ENCODE measurements at places on chromosomes 4 and X.

DNA sequence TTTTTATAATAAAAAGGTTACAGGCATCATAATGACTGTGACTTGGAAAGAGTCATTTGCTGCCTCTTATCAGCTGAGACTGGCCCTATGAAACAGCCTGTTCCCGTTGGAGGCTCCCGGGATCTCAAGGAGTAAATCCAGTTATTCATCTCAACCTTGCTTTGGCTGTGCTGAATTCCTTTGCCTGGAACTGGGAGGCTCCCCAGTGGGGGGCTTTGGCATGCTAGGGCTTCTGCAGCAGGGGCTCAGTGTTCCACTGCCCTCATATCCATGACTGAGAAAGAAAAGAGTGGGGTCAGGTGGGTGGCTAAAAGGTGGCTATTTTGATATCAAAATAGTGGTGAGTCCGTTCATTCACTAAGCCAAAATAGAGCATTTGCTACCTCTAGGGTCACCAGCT, 71.2 kb downstream of the TRPC5 start:
- DNase-seq = no peak

DNA sequence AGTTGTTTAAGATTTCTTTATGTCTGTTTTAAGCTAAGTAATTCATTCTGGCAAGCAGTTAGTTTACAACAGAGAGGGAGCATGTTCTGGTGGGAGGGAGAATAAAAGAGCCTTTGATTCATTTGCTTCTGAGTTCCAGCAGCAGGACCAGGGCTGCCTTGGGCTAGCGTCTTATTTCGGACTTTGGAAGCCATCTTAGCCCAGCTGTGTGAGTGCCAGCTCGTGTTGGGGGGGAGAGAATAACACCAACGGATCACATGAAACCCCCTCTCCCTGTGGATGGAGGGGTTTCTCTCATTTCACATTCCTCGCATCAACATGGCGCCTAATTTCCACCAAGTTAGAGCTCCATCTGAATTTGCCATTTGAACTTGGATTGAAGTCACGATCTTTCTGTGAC, 7.4 kb downstream of the GAB1 start:
- no peak for DNase-seq

DNA sequence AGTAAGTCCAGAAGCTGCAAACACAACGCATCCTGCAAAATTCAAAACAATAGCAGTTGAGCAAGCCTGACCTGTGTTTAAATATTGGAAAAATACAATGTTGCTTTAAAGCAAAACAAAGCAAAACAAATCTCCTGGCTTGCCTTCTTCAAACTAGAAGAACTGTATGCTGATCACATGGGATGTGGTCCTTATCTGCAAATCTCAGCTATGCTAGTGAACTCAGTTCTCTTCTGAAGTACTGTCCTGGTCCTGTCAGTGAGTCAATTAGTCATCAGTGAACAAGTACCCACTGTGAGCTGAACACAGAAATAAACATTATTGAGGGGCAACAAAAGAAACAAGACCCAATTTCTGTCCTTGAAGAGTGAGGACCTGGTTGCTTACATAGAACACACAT, 522.5 kb downstream of the SMARCA1 start:
- DNase-seq = no peak

- DNase-seq = no peak
Observed at GRCh38 chrX:31499109-31499508, 427.3 kb upstream of the FTHL17 start.

- DNase-seq = no peak
Observed at GRCh38 chrX:40244980-40245379, 147.2 kb upstream of the BCOR start.

GRCh38 chr4:144644368-144645101, 1.4 kb upstream of the HHIP start:
- DNase-seq = no peak

DNA sequence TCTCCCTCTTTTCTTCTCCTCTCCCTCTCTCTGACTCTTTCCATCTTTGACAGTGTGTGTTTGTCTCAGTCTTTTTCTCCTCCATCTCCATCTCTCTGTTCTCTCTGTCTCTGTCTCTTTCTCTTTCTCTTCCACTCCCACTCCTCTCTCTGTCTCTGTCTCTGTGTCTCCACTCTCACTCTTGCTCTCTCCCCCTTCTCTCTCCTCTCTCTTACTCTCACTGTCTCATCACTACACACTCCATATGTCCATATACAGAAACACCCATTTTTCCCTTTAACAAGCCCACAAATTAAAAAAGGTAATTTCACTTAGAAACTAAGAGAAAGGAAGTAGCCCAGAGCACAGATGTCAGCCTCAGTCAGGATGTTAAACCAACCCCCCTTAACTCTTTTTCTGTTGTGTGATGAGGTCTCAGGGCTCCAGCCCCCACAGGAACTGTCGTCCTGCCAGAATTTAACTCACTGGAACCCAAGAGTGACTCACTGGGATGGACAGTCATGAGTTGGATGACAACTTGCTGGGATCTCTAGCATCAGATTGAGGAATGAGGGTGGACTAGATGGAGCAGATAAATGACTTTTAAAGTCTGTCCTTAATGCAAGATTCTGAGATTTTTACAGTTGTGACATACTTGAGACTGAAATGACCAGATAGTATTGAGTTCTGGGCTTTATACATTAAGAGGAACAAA, 27.5 kb downstream of the OTUD6A start:
- DNase-seq = no peak

GRCh38 chrX:149522916-149523315, 17.8 kb upstream of the IDS start:
- DNase-seq = no peak

DNA sequence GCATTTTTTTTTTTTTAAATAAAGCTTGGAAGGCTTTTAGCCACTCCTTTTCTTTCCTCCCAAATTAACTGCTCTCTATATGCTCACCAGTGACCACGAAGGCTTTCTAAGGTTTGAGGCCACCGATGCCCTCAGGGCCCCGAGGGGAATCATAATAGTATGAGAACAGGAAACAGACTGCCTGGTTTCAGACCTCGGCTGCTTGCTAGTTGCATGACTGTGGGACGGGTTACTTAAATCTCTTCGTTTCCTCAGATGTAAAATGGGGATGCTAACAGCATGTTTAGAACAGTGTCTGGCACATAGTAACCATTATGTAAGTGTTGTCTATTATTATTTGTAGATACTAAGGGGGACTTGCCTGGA, 3.6 kb downstream of the LINC00632 start:
- no peak for DNase-seq

GRCh38 chr4:73988061-73988460, at the start of gene PPBP:
Gene PPBP (minus strand): TSS chr4:73988190. CDS start chr4:73988103, 87 bp downstream.
- no peak for DNase-seq

DNA sequence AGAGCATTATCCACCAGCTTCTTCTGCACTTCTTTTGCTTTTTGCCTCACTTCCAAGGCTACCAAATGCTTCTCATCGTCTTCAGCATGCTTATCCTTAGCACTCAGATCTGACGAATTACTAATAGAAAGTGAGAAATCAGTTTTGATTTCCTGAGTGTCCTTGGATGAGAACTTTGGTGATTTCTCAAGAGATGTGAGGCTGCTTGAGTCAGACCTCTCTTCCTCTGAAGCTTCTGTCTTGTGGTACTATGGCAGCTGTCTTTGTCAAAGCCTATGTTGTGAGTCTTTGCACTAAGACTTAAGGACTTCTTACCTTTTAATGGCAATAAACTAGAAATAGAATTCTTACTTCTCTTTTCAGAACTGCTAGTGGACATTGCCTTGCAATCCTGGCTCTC, 169.9 kb downstream of the CPE start:
- DNase-seq = no peak

DNA sequence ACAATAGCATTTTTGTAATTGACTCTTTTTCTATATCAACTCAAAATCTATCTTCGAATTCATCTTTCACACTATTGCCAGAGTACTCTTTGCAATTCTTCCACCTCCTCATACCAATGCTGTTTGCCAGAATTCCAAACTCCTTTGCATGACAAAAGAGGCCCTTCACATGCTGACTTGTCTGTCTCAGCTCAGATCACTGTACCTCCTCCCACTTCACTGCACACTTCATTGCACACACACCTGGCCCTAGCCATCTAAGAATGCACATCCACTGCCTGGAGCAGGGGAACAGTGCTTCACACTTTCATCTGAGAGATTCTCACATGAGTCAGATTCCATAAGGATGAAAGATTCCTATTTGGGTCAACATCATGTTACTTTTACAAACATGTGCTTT, 56.5 kb downstream of the PRDM5 start:
- no peak for DNase-seq

GRCh38 chr4:45099471-45099870, 373.1 kb upstream of the GNPDA2 start:
- no peak for DNase-seq

- no peak for DNase-seq
Observed at GRCh38 chr4:15238720-15239119, 189.1 kb upstream of the C1QTNF7 start.

- DNase-seq = no peak
Observed at GRCh38 chr4:127686658-127687057, 43.5 kb upstream of the SLC25A31 start.

DNA sequence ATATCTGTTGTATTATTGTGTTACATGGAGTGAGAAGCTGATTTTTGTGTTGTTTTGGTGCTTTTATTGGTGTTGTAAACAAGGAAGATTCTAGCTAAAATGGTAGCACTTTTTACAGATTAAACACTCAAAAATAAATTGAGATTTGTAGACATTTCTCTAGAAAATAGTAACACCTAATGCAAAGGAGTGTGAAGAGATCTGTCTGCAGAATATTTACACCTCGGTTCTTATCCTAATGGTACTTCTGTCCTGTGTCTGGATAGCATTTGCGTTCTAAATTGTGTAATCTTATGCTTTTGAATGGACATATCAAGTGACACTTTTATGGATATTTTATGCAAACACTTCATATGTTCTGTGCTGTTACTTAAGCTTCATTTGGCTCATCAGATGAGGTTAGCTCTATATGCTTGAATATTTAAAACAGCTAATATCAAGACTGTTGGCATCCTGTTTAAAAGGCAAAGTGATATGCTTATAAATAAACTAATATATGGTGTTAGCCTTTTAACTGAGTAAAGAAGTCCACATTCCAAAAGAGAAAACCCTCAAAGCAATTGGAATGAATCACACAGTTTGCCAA, 6.0 kb downstream of the PCDH7 start:
- no peak for DNase-seq

- no peak for DNase-seq
Observed at GRCh38 chr4:112284662-112285411, 867 bp downstream of the TIFA start.

- DNase-seq = no peak
Observed at GRCh38 chrX:125436855-125437254, 117.2 kb downstream of the TEX13C start.

DNA sequence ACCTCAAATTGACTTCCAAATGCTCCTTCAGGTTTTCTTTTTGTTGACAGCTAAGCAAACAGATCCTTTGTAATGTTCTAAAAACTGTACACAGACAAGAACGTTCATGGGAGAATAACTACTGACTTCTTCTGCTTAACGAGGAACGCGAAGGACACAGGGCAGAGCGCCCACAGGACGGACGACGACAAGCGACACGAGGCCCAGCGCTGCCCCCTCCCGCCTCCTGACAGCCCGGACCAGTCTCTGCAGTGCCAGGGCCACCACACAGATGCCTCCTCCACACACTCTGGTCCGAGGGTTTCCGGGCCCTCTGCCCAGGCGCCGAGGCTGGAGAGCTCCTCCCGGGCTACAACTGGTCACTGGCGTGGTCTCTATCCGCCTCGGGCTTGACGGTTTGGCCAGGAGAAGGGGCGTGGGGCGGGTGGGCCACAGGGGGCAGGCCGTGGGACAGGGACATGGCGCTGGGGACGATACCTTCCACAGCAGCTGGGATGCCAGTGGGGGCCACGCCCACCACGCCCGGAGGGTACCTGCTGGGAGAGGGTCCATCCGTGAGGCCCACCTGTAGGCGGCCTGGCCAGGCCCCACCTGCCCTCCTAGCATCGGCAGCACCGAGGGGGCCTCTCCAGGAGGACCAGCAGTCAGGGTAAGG, 36.9 kb downstream of the CTBP1 start:
- no peak for DNase-seq

GRCh38 chr4:166324321-166324720, 451.3 kb downstream of the TLL1 start:
- DNase-seq = no peak

DNA sequence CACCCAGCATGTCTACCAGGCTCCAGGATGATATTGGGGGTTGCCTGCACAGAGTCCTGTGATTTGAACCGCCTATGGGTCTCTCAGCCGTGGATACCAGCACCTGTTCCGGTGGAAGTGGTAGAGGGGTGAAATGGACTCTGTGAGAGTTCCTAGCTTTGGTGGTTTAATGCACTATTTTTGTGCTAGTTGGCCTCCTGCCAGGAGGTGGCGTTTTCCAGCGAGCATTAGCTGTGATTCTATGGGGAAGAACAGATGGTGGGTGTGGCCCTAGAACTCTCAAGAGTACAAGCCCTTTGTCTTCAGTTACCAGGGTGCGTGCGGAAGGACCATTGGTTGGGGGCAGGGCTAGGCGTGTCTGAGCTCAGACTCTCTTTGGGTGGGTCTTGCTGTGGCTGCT, 316.9 kb upstream of the AMOT start:
- no peak for DNase-seq

DNA sequence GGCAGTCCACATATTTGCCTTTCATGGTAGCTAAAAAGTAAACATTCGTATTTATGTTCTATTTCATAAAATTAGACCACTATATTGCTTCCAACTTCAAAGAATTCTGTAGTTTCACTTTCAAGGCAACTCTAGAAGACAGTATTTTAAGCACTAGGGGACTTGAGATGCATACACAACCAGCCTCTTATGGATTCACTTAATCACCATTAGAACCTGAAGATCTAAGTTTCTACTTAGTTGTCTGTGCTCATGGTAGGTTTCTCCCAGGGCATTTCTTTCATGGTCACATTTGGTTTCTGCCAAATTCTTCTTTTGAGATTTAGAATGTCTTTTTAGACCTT, 209.9 kb upstream of the HCCS start:
- DNase-seq = no peak

DNA sequence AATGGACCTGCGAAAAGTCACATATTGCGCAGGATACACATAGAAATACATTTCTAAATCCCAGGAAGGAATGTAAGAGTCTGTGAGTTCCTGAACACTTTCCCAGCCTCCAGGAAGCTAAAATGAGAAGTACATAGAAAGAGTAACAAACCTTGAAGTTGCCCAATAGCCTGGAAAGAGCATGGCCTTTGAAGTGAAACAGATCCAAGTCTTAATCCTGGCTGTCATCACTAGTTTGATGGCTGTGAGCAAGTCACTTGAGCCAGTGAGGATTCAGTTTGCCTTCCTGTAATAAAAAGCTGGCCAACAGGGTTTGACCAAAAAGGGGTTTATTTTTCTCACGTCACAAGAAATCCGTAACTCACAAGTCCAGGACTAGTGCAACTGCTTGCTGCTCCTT, 69.8 kb downstream of the ARHGEF38 start:
- DNase-seq = no peak

- DNase-seq = no peak
Observed at GRCh38 chr4:67674098-67674497, 26.9 kb downstream of the UBA6 start.

GRCh38 chr4:42268824-42269223, 116.4 kb upstream of the BEND4 start:
- no peak for DNase-seq

GRCh38 chrX:7316280-7316679, 168.3 kb upstream of the PUDP start:
- no peak for DNase-seq
